Posterior cingulate gyrus (tissue), 11 donors: ENCODE measurements at places on chromosomes 6 and 20.

DNA sequence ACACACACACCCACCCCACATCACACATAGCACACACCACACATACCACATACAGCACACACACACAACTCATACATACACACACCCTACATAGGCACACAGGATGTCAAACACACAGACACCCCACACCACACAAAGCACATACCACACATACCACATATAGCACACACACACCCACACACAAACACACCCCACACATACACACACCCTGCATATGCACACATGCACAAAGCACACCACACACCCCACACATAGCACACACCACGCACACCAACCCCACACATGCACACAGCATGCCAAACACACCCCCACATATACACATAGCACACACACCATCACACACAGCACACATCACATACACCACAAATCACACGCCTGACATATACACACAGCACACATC, 79.1 kb downstream of the RAMACL start:
- DNase-seq = no peak

DNA sequence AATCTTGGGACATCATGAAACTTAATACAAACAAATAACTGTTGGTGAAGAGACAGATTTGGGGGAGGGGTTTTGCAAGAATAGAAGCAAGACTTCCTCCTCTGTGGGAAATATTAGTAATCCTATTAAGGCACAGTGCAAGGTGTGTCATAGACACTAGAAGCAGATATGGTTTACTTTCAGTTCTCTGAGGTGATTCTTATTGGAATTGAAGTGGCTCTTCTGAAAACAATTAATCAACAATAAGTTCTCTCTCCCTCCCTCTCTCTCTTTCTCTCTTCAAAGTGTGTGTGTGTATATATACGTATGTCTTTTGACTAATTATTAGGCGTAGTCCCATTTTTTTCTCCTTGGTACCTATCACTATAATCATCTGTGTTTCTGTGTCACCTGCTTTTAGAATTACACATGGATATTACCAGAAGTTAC, 99.8 kb downstream of the HIVEP2 start:
- no peak for DNase-seq

GRCh38 chr6:101755931-101756330, 362.4 kb downstream of the GRIK2 start:
- DNase-seq = no peak

GRCh38 chr6:124541573-124541972, 420.7 kb upstream of the RNF217 start:
- DNase-seq = no peak

- no peak for DNase-seq
Observed at GRCh38 chr6:4916954-4917561, 86.8 kb downstream of the RPP40 start.

DNA sequence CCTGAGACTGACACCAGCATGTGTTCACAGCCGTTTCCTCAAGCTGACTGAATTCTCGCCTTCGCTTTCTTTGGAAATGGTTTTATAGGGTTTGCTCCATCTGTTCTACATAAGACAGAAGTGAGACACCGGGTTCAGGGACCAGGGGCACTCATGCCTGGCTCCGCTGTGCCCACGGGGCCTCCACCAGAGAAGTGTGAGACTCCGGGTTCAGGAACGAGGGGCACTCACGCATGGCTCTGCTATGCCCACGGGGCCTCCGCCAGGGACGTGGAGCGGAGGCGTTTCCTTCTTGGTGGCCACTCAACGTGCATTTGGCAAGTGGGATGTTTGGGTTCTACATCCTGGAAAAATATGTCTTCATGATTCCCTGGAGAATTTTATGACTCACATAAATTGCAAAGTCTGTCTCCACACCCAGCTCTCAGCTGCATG, 106.6 kb downstream of the RNASET2 start:
- DNase-seq = no peak

DNA sequence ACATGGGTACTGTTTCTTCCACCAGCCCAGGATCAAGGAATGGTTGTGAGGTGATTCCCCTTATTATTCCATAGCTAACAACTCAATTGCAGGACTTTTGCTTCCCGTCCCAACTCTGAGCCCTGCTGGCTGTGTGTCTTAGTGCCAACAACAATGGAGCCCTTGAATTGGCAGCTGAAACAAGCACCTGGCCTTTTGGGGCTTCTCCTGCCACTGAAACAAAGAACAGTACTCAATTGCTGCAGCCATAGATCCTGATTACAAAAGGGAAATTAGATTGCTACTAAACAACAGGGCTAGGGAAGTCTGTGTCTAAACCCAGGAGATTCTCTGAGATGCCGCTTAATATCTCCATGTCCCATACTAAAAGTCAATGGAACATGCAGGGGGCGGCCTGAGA, 61.3 kb upstream of the CARMIL1 start:
- DNase-seq = no peak

DNA sequence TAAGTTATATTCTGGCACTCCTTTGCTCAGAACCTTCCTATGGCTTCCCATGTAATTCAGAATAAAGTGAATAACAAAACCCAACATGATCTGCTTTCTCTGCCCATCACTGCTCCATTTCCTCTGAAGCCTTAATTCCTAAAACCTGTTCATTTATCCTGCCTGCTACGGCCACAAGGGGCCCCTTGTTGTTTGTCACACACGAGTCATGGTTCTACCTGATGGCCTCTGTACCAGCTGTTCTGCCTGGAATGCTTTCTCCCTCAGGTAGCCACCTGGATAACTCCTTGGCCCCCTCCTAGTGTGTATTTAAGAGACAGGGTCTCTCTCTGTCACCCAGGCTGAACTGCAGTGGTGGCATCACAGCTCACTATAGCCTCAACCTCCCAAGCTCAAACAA, 26.8 kb downstream of the ERGIC3 start:
- DNase-seq = no peak

DNA sequence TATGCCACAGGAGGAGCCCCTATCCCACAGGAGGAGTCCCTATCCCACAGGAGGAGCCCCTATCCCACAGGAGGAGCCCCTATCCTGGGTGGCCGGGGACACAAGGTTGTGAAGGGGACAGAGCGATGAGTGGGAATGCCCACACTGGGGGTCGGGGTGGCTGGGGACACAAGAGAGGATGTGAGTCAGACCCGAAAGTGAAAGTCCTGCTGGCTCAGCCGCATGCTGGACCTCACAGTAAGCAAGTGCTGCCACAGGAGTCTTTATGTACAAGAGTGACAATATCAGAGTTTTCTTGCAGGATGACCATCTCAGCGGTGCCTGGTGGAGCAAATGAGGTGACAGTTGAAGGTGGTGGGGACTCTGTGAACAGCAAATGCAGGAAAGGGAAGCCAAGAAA, 93.7 kb downstream of the PSMB1 start:
- DNase-seq = no peak

DNA sequence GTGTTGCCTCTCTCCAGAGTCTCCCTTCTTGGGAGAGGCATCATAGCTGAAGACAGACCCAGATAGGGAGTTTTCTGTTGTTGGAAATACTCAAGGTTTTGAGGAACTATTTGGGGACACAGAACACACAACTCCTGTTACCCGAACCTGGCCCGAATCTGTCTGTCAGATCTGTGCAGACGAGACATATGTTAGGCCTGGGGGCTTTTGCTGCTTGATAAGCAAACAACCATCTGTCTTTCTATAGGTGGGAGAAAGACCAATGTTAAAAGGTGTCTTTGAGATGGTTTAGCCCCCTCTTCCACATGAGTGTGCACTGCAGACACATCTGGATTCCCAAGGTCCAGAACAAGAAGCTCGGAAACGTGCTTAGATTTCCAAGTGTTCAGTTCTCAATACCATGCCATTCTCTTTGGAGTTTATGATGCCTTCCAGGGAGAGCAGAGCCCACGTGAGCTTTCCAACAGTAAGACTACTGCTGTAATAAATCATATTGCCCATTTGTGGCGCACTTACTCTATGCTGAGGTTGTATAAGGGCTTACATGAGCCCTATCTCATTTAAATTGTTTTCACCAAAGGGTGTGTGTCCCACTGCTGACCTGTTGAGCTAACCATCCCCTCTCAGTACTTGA, 3.8 kb upstream of the STX16 start:
- no peak for DNase-seq

DNA sequence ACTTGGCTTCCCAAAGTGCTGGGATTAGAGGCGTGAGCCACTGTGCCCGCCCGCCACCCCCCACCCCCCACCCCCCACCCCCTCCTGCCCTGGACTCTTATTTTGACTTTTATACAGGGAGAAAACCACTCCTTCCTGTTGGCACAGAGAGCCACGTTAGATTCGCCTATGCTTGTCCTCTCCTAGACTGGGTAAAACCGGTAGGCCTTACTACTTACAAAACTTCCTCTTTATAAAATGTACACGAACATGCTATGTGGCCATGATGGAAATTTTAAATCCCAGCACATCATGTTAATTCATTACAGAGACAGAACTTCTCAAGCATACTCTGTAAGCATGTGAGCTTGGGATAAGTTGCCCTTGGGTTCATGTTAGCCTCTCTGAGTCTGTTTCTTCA, 124.2 kb downstream of the SLC24A3 start:
- DNase-seq = no peak

- DNase-seq = no peak
Observed at GRCh38 chr6:47126647-47127391, 84.7 kb upstream of the ADGRF1 start.

GRCh38 chr20:56735084-56735642, 106.1 kb downstream of the TFAP2C start:
- no peak for DNase-seq

GRCh38 chr6:39867592-39867991, 66.7 kb downstream of the MOCS1 start:
- no peak for DNase-seq

- no peak for DNase-seq
Observed at GRCh38 chr20:57051096-57051495, 215.3 kb downstream of the BMP7 start.

DNA sequence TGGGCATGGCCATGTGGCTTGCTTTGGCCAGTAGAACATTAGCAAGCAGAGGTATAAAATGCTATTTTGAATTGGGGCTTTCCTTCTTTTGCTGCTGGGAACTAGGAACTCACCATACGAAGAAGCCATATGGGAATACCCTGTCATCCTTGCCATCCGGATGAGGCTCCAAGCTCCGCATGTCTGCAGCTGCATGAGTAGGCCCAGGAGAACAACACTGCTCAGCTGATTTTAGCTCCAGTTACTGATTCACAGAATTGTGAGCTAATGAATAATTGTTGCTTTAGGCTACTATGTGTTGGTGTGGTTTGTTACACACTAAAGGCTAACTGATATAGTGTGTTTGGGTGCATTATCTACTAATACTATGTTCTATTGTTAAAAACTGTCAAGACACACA, 2.7 kb upstream of the PLCB4 start:
- DNase-seq = no peak

DNA sequence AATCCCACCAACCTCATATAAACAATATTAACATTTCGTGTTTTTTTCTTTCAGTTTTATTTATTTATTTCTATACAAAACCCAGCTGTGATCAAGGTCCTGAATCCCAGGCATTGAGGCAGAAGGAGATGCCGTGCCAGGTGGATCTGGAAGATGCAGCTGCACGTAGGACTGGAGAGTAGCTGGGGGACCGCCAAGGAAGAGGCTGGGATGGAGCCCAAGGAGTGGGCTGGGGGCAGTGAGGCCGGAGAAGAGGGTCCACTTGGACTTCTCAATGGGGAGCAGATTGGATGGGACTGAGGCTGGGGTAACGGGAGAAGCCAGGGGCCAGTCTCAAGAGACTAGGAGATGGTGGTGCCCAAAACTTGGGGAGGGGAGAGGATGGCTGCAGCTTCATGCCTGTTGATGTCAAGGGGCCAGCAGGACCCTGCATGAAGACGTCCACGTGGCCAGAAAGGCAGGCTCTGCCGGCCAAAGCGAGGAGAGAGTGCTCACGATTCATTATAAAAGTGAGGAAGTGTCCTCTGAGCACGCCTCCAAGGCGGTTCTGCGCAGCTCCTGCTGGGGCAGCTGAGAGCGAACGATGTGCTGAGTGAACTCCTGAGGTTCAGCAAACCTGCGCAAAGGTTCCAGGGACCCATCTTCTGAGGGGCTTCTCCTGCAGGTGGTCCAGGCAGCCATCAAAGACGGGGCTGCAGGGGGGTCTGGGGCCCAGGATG, 110.3 kb downstream of the BMP7 start:
- DNase-seq = no peak

DNA sequence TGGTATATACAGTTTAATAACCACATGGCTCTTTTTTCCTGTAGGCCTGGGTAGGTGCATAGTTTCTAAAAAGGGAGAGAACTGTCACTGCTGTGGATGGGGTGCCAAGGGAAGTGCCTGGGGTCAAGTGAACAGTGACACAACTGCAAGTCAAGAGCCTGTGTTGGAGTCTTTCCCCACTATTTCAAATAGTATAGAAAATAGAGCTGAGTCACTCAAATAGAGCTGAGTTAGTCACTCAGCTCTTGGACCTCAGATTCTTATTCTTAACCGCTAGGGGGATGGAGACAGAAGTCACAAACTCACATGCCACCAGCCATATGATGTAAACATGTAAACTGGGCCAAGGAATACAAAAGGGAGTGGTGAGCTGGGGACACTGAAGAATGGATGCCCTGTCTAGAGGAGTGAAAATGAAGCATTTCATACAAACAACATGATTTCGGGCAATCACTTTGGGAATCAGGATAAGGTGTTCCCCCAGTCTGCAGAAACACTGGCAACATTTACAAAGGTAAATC, 2.1 kb downstream of the NQO2 start:
- DNase-seq = no peak

DNA sequence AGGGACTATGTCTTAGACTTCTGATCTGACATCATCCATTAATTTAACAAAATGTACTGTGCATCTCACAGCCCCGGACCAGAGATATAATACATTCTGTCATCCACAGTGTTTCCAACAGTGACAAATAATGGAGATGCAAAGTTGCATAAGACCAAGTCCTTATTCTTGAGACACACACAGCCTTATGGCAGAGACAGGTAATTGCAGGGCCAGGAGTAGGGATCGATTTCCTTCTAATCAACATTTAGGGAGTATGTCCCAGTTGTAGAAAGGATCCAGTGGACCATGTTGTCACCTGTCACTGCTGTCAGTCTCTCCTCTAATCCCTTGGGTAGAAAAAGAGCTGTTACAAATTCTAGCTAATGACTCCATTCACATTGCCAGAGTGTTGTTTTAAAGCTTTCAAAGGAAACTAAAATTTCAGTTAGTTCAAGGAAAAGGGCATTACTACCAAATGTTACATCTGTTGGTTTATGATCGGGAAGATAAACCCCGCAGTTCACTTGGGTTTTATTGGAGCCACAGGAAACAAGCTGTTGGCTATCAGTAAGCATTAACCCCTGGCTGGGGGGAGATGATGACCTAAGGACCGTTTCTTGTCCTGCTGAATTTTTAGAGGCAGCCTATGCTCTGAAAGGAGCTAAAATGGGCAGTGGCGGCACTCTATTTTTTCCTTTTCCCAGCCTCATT, 111.4 kb upstream of the ATXN1 start:
- DNase-seq = no peak

DNA sequence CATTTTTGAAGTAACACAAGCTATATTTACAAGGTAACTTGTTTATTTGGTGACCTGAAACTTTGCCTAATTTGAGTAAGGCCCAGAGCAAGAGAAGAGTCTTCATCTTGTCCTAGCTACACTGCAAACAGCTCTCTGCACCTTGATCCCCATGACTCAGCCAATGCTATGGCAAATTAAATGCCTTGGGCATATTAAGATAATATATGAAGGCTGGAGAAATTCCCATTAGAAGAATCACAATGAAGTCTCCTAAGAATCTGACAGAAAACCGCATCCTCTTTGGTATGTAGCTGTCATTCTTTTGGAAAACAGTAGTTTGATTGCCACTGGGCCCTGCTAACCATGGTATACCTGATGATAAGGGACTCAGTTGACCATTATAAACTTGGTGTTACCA, 204.5 kb downstream of the UBE3D start:
- no peak for DNase-seq
